ENCODE measurements at places on chromosomes 6 and 20.
A peak's percentile ranks its signal among the peaks of the same experiment; 100 is the strongest.

- no peak for DNase-seq
Observed at GRCh38 chr20:46139908-46140482, 21.9 kb downstream of the CD40 start.

DNA sequence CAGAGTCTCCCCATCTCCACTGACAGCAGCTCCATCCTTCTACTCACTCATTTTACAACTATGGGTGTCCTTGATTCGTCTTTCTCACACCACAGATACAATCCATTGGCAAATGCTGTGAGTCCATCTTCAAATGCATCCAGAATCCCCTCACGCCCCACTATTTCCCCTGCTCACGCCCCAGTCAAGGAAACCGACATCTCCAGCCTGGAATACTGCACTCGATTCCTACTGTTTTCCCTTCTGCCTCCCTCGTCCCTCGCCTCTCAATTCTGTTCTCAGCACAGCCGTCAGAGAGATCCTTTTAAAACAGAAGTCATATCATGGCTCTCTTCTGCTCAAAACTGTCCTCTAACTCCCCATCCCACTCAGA is 4.7 kb downstream of the HLA-B start:
- no peak for DNase-seq

DNA sequence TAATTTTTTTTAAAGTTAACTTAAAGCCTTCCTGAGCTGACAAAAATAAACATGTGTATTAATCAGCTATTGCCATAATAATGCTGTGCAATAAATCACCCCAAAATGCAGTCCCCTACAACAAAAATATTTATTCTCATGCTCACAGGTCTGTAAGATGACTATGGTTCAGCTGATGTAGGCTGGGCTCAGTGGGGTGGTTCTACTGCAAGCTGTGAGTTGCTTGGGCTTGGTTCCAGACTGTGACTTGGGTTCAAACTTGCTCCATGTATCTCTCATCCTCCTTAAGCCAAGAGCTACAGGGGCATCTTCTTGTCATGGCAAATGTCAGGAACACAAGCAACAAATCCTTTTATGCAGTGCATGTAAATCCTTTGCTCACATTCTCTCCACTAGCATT is 644.3 kb downstream of the KIF16B start:
- DNase-seq = no peak

- no peak for DNase-seq
Observed at GRCh38 chr20:47561180-47561579, 59.5 kb downstream of the NCOA3 start.

DNA sequence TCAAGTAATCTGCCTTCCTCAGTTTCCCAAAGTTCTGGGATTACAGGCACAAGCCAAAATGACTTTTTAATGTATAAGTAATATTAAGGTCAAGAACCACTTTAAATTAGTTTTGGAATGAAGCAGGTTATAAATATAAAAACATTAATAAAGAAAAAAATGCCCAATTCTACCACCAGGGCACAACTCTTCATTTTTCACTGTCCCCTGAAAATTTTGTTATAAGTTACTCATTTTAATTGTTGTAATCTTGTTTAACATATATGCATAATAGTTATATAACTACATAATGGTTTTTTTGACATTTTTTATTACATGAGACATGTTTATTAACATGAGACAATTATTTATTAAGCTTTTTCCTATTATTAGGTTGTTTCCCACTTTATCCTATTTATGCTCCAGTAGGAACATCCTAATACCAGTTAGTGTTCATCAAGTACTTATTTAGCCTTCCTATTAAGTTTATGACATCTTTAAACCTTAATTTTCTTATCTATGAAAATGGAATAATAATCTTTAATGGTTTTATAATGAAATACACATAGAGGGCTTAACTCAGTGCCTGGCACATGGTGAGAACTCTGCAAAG is 182.1 kb upstream of the SCGN start:
- DNase-seq = no peak

- DNase-seq = peak; percentile 74
Observed at GRCh38 chr20:45771182-45771759, 20.4 kb downstream of the WFDC3 start.

DNA sequence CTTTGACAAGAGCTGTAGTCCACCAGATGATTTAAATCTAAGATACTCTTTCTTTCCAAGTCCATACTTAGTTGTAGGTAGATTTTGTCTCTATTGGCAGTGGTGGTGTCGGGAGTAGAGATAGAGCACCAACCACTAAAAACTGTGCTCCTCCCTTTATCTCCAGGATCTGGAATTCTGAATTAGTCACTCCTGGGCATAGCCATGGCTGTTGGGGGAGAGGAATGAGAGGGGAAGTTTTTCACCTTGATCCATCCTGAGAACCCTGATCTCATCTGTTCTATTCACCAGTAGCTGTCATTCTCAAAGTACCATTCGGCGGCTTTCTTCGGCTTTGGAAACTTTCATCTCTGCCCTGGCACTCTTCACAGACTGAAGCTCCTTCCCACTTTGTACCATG is 35.6 kb upstream of the NKX2-4 start:
- DNase-seq = no peak

DNA sequence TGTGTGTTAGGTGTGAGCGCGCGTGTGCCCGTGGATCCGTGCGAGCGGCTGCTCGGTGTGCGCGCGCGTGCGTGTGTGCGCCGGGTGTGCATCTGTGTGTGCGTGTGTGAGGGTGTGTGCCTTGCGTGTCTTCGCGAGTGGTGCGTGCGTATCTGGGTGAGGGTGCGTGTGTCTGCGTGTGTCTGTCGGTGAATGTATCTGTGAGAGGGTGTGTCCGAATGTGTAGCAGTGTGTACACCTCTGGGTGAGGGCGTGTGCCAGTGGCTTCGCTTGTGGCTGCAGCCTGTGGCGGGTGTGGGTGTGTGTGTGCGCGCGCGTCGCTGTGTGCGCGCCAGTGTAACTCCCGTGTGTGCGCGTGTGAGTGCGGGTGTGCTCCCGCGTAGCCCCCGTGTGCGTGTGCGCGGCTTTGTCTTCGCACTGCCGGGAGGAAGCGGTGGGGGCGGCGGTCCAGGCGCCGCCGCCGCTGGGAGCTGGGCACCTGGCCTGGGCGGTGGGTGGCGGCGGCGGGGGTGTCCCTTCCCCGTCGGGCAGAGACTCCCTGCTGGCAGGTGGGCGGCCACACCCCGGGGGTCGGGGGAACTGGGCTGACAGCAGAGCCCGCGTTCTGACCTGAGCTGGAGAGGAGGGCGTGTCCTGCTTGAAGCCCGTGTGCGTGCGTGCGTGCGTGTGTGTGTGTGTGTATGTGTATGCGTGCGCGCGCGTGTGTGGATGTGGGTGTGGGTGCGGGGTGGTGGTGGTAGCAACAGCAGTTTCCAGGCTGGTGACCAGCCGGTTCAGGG is 61.3 kb upstream of the EPB41L1 start:
- peak; percentile 29 for DNase-seq

- no peak for DNase-seq
Observed at GRCh38 chr6:140752234-140752633, 1377.8 kb upstream of the CITED2 start.

- DNase-seq = peak; percentile 96
Observed at GRCh38 chr6:31729515-31729978, 448 bp upstream of the DDAH2 start.

GRCh38 chr6:80438772-80439171 is 332.3 kb downstream of the BCKDHB start:
- DNase-seq = no peak

DNA sequence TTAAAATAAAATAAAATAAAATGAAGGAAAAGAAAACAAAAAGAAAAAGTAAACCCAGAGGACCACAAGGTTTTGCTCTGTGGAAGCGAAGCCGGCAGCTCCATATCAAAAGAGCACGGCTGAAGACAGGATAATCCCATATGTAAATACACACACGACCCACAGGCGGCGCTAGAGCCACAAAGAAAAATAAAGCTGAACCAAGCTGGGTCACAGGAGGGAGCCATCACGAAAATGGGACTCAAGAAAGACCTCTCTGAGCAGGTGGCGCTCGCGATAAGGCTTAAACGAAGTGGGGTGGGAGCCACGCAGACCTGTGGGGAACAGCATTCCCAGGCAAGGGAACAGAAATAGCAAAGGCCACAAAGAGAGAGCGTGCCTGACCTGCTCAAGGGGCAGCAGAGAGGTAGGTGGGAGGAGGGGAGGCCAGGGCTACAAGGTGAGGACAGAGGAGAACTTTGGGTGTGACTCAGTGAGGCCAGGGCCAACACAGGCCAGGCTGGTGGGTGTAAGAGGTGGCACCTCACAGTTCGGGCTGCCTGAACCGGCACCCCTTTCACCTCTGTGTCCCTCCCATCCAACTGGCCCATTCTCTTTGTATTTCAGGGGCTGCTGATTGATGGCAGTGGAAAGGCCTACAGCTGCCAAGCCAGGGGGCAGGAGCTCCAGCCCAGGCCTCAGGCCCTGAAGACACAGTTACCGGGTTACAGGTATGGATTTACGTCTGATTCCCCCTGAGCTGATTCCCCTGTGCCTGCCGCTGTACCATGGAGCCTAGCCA is 26.0 kb downstream of the PTGIS start:
- DNase-seq = peak; percentile 78

- DNase-seq = no peak
Observed at GRCh38 chr6:53239526-53239925, 90.9 kb upstream of the GCM1 start.

DNA sequence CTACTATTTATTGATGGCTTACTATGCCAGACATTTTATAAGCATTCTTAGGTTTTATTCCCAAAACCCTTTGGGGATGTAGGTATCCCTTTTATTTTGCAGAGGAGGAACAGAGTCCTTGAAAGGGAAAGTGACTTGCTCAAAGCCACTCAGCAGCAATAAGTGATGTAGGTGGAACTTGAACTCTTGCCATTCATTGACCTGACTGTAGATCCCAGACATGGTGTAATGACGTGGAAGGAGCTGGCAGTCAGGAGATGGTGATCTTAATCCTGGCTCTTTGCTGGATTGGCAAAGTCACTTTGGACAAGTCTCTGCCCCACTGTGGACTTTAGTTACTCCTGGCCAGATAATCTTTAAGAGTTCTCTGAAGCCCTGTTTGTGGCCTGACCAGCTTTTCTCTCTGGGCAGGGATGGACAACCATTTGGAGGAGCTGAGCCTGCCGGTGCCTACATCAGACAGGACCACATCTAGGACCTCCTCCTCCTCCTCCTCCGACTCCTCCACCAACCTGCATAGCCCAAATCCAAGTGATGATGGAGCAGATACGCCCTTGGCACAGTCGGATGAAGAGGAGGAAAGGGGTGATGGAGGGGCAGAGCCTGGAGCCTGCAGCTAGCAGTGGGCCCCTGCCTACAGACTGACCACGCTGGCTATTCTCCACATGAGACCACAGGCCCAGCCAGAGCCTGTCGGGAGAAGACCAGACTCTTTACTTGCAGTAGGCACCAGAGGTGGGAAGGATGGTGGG is 1.6 kb downstream of the DBNDD2 start:
- no peak for DNase-seq

DNA sequence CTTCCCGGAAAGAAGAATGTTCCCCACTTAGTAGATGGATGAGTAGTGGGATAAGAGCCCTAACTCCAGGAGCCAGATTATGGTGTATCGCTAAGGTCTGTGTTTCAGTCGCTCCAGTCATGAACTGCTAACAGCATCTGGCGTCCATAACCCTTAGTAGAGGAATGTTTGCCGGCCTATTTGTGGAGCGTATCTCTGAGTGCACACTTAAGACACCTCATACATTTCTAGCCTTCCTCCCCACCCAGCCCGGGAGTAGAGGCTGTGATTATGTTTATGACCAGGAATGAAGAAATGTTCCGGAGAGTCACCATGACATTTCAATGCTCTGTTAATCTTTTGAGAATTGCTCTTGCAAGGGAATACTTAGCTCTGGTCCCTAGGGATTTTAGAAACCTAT is 251.1 kb upstream of the SOX4 start:
- no peak for DNase-seq

DNA sequence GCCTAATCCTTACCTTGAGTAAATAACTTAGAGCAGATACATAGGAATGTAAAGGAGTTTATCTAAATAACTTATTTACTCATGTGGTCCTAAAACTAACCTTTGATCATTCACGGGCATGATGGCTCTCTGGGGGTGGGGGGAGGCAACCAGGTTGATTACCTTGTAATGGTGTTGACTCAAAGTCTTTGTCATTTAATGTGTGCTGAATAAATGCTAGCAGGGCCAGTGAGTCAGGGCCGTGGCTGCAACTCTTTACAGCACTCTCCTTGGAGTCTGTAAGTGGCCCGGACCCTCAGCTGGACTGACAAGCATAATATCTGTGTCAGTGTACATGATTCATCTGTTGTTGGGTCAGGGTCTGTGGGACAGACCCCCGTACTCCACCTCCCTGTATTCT is 203.0 kb downstream of the EPM2A start:
- DNase-seq = no peak

DNA sequence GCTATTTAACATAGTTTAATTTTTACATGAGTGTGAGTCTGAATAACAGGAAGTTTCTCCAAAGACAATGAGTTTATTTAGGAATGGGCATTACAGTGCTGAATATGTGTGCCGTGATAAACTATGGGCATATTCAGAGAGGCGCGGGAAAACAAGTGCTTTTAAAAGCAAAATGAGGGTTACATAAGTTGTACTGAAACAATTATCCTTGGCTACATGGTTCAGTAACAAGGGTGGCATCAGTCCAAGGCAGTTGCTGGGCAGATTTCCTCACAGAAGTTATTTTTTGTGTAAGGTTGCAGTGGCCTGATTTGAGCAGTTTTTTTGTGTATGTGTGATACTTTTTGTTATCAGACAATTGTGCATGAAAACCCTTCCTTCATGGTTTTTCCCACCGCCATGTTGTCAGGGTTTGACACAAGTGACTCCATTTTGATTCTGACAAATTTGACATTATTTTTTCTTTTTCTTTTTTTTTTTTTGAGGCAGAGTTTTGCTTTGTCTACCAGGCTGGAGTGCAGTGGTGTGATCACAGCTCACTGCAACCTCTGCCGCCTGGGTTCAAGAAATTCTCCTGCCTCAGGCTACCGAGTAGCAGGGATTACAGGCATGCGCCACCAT is 22.3 kb upstream of the PXDC1 start:
- peak; percentile 46 for DNase-seq

- no peak for DNase-seq
Observed at GRCh38 chr6:1039191-1039590, 272.7 kb upstream of the FOXQ1 start.

- no peak for DNase-seq
Observed at GRCh38 chr20:12173347-12174012, 255.8 kb downstream of the BTBD3 start.

- DNase-seq = no peak
Observed at GRCh38 chr6:113758826-113759574, 98.1 kb upstream of the MARCKS start.

GRCh38 chr6:148700047-148700715 is 46.6 kb upstream of the UST start:
- DNase-seq = no peak

- DNase-seq = no peak
Observed at GRCh38 chr6:56026455-56027180, 151.2 kb upstream of the BMP5 start.

Measured in uterus (tissue), 4 donors.